HFFc6 (cell line): ENCODE measurements at places on chromosomes 12 and 14. TPM values are rescaled to one million over a fixed set of nuclear protein-coding genes. Genes with fewer than 3 reads are reported as not detected.
A peak's percentile ranks its signal among the peaks of the same experiment; 100 is the strongest.

- DNase-seq, result no peak
These were observed 694.3 kb upstream of the TBX3 start for GRCh38 chr12:115378291-115378690.

DNA sequence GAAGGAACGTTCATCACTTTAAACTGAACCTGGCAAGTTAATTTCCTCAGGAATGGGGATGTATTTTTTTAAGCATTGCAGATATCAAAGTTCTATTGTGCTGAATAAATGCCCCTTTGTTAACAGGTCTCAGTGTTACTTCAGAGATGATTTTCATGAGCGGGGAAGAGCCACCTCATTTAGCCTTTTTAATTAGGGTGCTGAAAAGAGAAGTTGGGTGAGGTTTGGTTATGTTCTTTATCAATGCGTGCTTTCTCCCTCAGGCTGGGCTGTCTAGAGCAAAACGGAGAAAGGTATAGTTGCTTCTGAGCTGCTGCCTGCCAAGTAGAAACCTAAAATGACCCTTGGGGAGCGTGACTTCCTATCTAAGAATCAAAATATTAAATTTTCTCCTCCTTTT is 8.0 kb upstream of the HIP1R start:
- DNase-seq, result no peak

GRCh38 chr14:56339855-56340701 is 221.9 kb downstream of the PELI2 start:
- DNase-seq, result peak; percentile 97

DNA sequence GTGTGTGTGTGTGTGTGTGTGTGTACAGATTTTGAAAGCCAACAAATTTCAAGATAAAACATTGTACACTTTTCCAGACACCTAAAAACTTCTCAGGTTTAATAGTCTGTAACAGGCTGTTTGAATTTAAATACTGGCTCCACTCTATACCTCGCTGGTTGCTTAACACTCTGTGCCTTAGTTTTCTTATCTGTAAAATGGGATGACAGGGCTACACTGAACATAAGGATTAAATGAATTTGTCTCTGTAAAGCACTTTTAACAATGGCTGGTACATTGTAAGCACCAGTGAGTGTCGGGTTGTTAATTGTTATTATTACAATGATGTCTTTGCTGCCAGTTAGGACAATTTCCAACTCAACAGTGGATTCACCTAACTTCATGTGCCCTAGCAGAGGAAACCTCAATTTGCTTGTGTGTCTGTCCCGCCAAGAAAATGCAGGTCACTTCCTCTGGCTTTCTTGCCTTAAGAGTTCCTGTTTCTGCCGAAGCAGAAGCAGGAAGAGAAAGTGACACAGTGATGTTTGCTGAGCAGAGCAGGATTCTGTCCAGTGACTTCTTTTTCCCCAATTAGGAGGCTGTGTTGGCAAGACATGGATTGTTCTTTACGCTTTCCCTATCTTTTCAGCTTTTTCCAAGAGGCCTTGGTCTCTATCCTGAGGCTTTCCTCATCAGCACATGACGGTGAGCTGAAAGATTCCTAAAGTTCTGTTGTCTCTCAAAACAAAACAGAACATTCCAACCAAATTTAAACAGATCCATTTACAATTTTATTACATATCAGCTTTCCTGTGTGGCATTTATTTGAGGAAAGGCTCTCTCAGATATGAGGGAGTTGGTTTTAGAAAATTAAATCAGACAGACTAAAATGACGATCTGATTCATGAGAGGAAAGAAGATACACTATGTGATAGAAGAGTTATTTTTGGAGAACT is 154.1 kb upstream of the ATP2B1 start:
- no peak for DNase-seq

CLEC1B gene
- 0.29 TPM in 1 of 3 replicates, not detected in the others for total RNA-seq

TNFAIP2 gene
- 37.1 to 51.9 TPM (median 46.1 TPM) in 3 replicates for total RNA-seq

PTPN21 gene
- 23.6 and 23.7 TPM in 2 replicates for total RNA-seq

RIN3 gene
- total RNA-seq, result 20.8 and 26.0 TPM in 2 replicates

INTS13 gene
- total RNA-seq, result 28.1 to 39.5 TPM (median 33.2 TPM) in 3 replicates

SPIC gene
- not detected in 2 replicates for total RNA-seq
